ENCODE measurements at places on chromosomes 3 and 15. TPM values are rescaled to one million over a fixed set of nuclear protein-coding genes. Genes with fewer than 3 reads are reported as not detected.

- H3K36me3 ChIP-seq = no peaks in the 10 kb centered on the region
- DNase-seq = no peak
- H3K27ac ChIP-seq = no peak overlapping the region
- H3K4me3 ChIP-seq = no peak overlapping the region
Measured at GRCh38 chr15:24733659-24734058, 58.1 kb downstream of the NPAP1 start.

ALPK3 gene
- total RNA-seq = 14.0 TPM

GRCh38 chr3:126064627-126065258 lies 19.2 kb downstream of the SLC41A3 start:
- no peaks in the 10 kb centered on the region for H3K4me1 ChIP-seq
- H3K27me3 ChIP-seq = no peaks in the 10 kb centered on the region
- no peak overlapping the region for H3K4me3 ChIP-seq
- DNase-seq = peak; percentile 62
- peaks cover 5% of the 10 kb centered on the region for H3K36me3 ChIP-seq

KLHL40 gene
- total RNA-seq = not detected

- H3K4me1 ChIP-seq = peaks cover 19% of the 10 kb centered on the region
- H3K27me3 ChIP-seq = no peaks in the 10 kb centered on the region
- H3K36me3 ChIP-seq = no peaks in the 10 kb centered on the region
- H3K27ac ChIP-seq = peak overlapping the region; percentile 85
- DNase-seq = no peak
Measured at GRCh38 chr15:68228143-68228970, 1.2 kb downstream of the CLN6 start.

ROPN1 gene
- not detected for total RNA-seq

DNA sequence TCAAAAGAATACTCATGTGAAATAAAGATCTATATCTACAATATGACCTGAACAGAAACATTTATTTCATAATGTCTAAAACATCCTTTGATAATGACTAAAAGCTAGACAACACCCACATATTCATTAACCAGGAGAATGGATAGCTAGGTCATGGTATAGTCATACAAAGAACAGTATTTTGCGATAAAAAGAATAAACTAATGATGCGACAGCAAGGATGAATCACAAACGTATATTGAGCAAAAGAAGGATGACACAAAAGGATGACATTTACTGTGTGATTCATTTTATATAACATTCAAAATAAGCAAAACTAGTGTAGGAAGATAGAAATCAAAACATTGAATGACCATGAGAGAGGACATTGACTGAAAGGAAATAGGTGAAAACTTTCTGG lies 1233.1 kb downstream of the OTOL1 start:
- no peaks in the 10 kb centered on the region for H3K27me3 ChIP-seq
- no peak overlapping the region for H3K27ac ChIP-seq
- no peaks in the 10 kb centered on the region for H3K4me1 ChIP-seq
- H3K36me3 ChIP-seq = no peaks in the 10 kb centered on the region

- peaks cover 33% of the 10 kb centered on the region for H3K4me1 ChIP-seq
- DNase-seq = peak; percentile 55
- no peak overlapping the region for H3K4me3 ChIP-seq
- H3K27ac ChIP-seq = peak overlapping the region; percentile 67
- no peaks in the 10 kb centered on the region for H3K36me3 ChIP-seq
Measured at GRCh38 chr15:69131362-69132220, 28.8 kb upstream of the GLCE start.

DNA sequence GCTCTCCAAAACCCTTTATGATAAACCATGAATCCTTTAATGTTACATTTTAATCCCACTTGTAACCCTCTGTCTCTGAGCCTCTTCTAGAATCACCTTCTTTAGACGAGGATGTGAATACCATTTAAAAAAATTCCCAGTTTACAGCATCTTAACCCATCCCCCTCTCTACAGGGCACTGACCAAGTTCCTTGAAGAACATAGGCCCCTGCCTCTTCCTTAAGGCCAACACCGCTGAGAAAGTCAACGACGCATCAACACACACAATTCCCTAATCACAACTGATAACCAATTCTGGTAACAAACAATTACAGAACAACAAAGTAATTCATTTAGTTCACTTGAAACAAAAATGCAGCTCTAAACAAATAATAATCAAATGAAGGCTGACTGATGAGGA lies 130.3 kb downstream of the DLG1 start:
- H3K27ac ChIP-seq = no peak overlapping the region
- no peaks in the 10 kb centered on the region for H3K36me3 ChIP-seq
- H3K4me1 ChIP-seq = no peaks in the 10 kb centered on the region
- no peak overlapping the region for H3K4me3 ChIP-seq
- no peaks in the 10 kb centered on the region for H3K27me3 ChIP-seq

TICRR gene
- total RNA-seq = 0.32 TPM

SH3GL3 gene
- 2.6 TPM for total RNA-seq

- no peaks in the 10 kb centered on the region for H3K4me1 ChIP-seq
- no peak overlapping the region for H3K27ac ChIP-seq
Measured at GRCh38 chr3:47430606-47431005, 45.1 kb downstream of the SCAP start.

Measured in lower lobe of right lung (tissue), 2 donors.